Globus pallidus (tissue), 1 donor: ENCODE measurements at places on chromosomes 5 and 9.

DNA sequence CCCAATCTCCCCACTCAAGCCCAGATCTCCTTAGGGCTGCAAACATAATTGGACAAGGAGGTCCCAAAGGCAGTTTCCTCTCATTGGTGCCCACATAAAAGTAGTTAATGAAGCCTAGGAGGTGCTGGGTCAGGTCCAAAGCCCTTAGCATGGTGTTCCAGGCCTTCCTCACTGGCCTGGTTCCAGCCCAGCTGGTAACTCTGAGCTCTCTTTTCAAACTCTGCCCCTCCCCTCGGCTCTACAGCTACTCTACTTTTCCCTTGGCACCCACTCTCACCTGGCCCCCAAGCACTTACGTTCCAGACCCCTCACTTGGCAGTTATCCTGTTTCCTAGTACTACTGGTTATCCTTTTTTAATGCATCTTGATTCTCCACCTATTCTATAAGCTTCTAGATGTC lies 9.9 kb downstream of the SEPTIN8 start:
- peak; percentile 50 for DNase-seq

DNA sequence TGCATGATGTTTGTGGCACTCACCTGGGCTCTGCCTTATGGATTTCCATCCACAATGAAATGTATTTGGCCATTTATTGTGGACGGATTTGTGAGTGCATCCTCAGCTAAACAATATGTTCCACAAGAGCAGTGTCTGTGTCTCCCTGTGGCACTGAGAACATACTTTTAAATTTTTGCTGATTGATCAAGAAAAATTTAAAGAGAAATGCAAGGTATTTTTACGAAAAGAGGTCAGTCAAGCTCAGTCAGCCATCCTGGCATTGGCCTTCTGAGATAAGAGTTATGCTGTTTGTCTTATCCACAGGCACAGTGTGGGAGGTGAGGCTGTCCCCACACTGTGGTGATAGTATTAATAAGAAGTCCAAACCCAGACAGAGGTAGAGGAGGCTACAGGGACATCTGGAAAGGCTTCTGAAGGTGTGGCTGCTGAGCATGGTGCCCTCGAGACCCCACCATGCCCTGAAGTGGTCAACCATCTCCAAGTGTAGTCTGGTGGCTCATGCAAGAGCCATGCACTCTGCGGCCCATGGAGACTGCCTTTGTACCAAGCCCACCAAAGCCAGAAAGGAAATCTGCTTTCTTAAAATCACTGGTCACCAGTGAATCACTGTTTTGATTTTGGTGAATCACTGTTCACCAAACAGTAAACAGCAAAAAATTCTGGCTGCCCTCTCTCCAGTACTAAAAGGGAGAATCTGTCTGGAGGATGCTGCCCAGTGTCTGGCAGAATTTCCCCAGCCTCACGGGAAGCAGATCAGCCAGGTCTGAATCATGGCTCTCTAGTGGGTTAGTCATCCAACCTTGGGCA lies 28.8 kb downstream of the SPOCK1 start:
- DNase-seq: no peak

GRCh38 chr5:132808448-132808847 lies 4.7 kb upstream of the SOWAHA start:
- DNase-seq: no peak

DNA sequence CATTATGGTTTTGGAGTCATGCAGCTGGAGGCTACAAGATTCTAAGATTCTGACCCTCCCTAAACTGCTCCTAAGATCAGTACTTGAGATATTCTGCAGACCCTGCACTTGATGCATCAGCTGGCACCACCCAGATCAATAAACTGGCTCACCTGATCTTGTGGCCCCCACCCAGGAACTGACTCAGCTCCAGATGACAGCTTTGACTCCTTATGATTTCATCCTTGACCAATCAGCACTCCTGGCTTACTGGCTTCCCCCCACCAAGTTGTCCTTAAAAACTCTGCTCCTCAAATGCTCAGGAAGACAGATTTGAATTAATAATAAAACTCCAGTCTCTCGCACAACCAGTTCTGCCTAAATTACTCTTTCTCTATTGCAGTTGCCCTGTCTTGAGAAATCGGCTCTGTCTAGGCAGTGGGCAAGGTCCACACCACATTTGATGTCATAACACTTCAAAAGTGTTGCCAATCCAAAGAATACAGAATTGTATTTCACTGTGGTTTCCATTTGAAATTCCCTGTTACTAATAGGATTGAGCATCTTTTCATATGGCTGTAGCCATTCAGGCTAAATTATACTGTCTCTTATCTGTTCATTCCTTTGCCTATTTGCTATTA lies 14.8 kb upstream of the SLC30A5 start:
- DNase-seq: no peak

GRCh38 chr9:21777701-21778100 lies 24.7 kb upstream of the MTAP start:
- DNase-seq: no peak

DNA sequence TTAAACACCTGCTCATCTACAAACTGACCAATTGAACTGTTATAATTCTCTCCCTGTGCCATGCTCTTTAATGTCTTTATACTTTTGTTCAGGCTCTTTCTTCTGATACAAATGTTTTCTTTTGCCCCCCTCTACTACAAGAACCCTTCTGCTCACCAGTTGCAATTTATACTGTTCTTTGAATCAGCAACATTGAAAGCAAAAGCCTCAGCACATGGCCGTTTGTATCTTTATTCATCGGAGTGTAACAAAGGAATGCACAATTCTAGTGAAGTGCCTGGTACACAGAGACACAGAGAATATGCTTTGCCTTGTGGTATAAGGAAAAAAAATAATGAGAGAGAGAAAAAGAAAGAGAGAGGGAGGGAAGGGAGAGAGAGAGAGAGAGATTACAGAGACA lies 547.1 kb downstream of the CDH12 start:
- DNase-seq: no peak

DNA sequence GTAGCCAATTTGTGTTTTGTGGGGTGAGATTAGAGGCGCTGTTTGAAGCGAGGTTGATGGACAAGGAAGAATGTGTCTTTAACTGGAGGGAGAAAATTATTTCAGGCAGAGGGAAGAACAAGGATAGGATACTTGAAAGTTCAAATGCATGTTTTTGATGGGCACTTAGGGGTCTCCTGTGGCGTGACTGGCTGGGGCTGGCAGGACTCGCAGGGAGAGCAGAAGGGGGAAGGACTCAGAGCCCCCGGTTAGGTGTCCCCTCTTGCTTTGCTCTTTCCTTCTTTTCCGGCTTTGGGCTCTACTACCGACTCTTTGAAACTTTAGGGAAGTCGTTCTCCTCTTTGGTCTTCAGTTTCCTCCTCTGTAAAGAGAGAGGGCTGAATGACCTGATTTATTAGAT lies 12.1 kb downstream of the GRAMD2B start:
- no peak for DNase-seq

DNA sequence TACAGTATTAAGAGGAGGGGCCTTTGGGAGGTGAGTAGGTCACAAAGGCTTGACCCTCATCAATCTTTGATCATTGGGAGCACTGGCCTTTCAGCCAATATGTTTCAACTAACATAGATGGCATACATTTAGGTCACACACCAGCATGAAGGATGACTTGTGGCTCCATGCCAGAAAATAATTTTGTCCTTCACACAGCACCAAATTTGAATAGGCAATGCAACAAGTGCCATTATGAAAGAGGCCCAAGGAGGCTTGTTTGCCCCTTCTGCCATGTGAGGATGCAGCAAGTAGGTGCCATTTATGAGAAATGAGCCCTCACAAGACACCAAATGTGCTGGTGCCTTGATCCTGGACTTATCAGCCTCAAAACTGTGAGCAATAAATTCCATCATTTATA lies 81.1 kb downstream of the JAKMIP2 start:
- no peak for DNase-seq

DNA sequence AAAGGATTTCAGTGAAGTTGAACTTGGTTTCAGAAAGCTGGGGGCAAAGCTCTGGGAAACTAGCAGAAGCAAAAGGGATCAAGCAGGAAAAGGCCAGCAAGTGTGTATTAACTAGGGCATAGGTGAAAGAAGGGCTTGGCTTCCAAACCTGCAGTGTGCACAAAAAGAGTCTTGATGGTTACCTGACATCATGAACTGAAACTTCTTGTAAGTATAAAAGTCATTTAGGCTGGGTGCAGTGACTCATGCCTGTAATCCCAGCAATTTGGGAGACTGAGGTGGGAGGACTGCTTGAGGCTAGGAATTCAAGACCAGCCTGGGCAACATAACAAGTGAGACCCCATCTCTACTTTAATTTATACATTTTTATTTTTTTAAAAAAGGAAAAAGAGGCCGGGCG lies 216.4 kb downstream of the EPB41L4A start:
- DNase-seq: no peak

DNA sequence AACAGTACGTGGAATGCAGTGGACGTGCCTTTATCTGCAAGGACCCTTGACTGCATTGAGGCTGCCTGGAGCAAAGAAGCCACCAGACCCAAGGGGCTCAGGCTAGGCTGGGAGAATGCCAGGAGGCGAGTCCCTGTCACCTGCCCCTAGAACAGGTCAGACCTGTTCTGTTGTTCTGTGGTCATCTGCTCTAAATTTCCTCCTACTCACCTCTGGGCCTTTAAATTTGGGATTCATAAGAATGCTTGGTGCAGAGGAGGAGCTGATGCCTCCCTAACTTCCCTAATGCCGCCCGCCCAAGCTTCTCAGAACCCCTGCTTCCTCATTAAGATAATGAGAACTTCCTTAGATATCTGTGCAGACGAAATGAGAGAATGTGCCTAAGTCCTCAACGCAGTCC lies 32.0 kb downstream of the DAPK1 start:
- DNase-seq: no peak

GRCh38 chr5:168153263-168153875 lies 138.1 kb upstream of the WWC1 start:
- DNase-seq: no peak

DNA sequence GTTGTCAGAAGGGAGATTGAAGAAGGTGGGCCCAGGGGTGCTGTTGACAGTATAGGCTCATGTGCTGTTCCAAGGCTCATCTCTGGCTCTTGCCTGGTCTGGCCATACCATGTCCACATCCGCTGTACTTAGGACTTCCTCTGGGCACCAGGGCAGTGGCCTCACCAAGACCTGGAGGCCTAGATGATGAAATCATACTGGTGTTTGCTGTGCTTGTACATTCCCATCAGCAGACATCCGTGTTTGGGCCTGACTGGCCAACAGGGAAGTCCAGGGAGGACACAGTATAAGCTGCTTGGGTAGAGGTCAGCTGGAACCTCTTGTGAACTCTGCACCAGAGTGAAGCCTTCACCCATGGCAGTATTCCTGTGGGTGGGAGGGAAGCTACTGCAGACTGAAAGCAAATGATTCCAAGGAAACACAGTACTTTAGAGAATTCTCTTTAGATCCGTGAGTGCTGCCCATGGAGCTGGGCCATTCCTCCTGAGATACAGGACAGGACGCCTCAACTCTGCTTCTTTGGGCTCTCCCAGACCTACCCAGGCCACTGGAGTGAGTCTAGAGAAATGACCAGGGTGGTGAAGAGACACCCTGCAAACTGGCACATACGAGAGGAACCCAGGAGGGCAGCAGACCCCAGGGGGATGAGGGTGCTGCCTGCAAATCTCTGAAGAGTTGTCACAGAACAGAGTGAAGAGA lies 22.5 kb downstream of the POLR1E start:
- DNase-seq: no peak

DNA sequence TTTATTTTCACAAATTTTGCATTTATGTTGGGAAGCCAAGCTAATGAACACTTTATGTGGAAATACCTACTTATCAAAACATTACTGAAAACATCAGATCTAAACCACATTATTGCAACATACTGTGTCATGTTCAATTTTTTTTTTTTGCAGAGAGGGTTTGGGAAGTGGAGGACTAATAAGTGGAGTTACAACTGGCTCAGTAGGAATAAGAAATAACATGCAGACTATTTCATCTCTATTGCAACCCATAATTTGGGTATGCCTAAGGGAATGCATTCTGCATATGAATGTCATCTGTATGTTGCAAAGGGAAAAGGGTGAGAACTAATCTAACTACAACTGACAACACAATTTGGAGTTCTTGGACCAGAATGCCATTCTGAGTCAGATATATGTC lies 41.8 kb downstream of the APC start:
- DNase-seq: no peak

DNA sequence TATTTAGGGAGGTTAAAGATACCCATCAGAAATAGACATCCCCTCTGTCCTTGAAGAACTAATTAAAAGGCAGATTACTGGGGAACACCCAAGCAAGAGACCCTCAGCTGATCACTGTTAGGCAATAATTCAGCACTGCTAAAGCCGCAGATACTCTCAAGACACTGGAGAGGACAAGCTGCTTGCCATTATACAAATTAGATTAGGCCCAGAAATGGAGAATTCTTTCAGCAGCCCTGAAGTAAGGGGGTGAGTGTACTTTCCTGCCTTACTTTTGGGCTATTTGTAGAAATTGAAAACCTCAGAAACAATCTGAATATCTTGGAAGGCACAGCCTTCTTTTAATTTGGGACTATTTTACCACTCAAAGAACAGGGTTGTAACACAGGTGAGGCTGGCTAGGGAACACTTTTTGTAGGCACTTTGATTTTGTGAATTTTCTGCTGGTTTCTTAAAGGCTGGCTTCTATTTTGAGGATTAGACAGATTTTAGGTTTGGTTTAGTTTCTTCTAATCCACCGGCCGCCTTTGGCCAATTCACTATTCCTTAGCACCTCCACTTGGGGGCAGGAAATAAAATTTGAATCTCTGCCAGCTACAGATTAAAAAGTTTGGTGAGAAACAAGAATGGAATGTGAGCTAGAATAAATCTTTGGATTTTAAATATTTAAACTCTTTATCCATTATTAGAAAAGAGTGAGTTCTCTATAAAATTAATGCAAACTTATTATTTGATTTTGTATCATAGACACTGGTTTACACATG lies 106.0 kb downstream of the SMARCA2 start:
- DNase-seq: no peak

- no peak for DNase-seq
Measured at GRCh38 chr5:109340351-109340750, 69.4 kb downstream of the PJA2 start.

- DNase-seq: no peak
Measured at GRCh38 chr9:16918920-16919319, 48.5 kb upstream of the BNC2 start.

DNA sequence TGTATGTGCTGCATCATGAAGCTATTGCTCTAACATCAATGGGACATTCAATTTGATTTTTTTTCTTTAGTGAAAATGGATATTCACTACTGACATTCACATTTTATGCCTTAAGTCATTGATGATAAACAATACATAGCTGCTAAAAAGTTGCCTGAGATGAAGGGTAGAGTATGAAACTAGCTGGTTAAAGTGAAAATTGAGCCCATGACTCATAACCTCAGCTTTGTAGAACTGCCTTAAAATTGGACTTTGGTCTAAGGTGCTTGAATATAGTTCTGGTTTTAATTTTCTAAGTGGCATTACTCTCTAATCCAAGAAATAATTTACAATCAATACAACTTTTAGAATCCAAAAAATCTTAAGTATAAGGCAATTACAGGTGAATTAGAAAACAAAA lies 740.4 kb upstream of the RIOK2 start:
- no peak for DNase-seq
